Endothelial cell (in vitro differentiated cells): ENCODE measurements at places on chromosomes 7 and 10. TPM values are rescaled to one million over a fixed set of nuclear protein-coding genes. Genes with fewer than 3 reads are reported as not detected.
A peak's percentile ranks its signal among the peaks of the same experiment; 100 is the strongest.

- H3K4me1 ChIP-seq, result no peaks in the 10 kb centered on the region
- DNase-seq, result no peak
- H3K27me3 ChIP-seq, result no peaks in the 10 kb centered on the region
- H3K4me3 ChIP-seq, result no peak overlapping the region
- H3K36me3 ChIP-seq, result no peaks in the 10 kb centered on the region
- H3K27ac ChIP-seq, result no peak overlapping the region
These were observed 161.9 kb upstream of the PTER start for GRCh38 chr10:16274911-16275310.

GRCh38 chr7:5477723-5478531 is 54.3 kb upstream of the TNRC18 start:
- H3K27ac ChIP-seq, result no peak overlapping the region
- peak; percentile 53 for DNase-seq
- no peak overlapping the region for H3K4me3 ChIP-seq
- peaks cover 8% of the 10 kb centered on the region for H3K4me1 ChIP-seq
- H3K27me3 ChIP-seq, result peaks cover 3% of the 10 kb centered on the region
- H3K36me3 ChIP-seq, result peaks cover 6% of the 10 kb centered on the region

GRCh38 chr10:28470873-28471651 is 61.9 kb upstream of the WAC start:
- no peaks in the 10 kb centered on the region for H3K36me3 ChIP-seq
- no peak overlapping the region for H3K4me3 ChIP-seq
- peaks cover 6% of the 10 kb centered on the region for H3K27me3 ChIP-seq
- H3K27ac ChIP-seq, result no peak overlapping the region

GRCh38 chr7:95845007-95845406 is 72.7 kb downstream of the DYNC1I1 start:
- no peak for DNase-seq
- no peak overlapping the region for H3K4me3 ChIP-seq
- no peaks in the 10 kb centered on the region for H3K4me1 ChIP-seq
- no peaks in the 10 kb centered on the region for H3K27me3 ChIP-seq
- H3K27ac ChIP-seq, result no peak overlapping the region
- no peaks in the 10 kb centered on the region for H3K36me3 ChIP-seq

DNA sequence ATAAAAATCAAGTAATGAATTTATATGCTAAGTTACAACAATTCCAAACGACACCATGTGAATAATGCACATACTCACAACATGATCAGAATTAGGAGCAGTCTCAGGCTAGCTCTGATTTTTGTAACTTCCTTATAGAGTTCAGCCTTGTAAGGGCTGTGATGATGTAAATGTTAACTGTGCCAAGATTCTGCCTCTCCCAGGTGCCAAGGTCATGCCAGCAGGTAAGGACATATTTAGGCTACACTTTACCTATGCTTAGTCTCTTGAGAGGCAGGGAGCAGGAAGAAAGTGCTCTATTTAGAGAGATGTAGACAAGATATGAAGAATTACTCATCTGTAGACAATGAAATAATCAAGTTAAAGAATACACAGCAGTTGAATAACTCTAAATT is 53.6 kb upstream of the AGR3 start:
- no peak overlapping the region for H3K4me3 ChIP-seq
- H3K36me3 ChIP-seq, result no peaks in the 10 kb centered on the region
- no peak for DNase-seq
- H3K27ac ChIP-seq, result peak overlapping the region; percentile 81

DNA sequence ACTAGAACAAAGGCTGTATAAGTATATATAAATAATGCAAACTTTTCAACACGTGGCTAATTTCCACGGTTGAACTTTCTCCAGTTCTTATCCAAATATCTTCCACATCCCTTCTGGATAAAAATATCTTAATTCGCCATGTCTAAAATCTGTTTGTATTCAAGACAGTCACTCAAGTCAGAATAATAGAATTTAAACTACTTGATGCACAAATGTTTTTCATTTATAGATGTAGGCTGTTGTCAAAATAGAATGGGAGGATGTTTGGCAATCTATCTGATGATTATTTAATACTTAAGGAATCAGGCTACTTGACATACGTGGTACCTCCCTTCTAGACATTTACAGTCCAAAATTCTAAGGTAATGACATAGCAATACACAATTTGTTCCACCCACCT is 204.3 kb downstream of the TWIST1 start:
- H3K4me3 ChIP-seq, result no peak overlapping the region
- H3K36me3 ChIP-seq, result no peaks in the 10 kb centered on the region
- no peak for DNase-seq
- no peaks in the 10 kb centered on the region for H3K4me1 ChIP-seq
- no peaks in the 10 kb centered on the region for H3K27me3 ChIP-seq

- no peak for DNase-seq
- H3K27me3 ChIP-seq, result peaks cover 3% of the 10 kb centered on the region
- peaks cover 14% of the 10 kb centered on the region for H3K4me1 ChIP-seq
- H3K36me3 ChIP-seq, result no peaks in the 10 kb centered on the region
- no peak overlapping the region for H3K27ac ChIP-seq
These were observed 19.8 kb upstream of the BMPER start for GRCh38 chr7:33885290-33886148.

DNA sequence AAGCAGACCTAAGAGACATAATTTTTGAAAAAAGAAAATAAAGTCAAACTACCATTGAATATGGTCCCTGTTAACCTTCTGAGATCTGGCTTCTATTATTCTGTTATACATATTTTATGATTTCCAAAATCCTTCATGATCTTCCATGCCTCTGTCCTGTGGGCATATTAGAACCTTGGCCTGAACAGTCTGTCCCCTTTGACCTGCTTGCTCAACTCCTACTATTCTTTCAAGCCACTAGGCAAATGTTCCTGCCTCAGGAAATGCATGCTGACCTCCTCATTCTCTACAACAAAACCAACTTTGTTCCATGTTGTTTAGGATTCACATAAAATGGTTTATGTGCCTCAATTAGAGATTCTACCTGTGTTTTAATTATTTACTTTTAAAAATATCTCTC is 544.8 kb upstream of the LRRTM3 start:
- H3K27ac ChIP-seq, result no peak overlapping the region
- no peaks in the 10 kb centered on the region for H3K36me3 ChIP-seq
- no peak overlapping the region for H3K4me3 ChIP-seq
- H3K4me1 ChIP-seq, result no peaks in the 10 kb centered on the region
- peaks cover 3% of the 10 kb centered on the region for H3K27me3 ChIP-seq

DNA sequence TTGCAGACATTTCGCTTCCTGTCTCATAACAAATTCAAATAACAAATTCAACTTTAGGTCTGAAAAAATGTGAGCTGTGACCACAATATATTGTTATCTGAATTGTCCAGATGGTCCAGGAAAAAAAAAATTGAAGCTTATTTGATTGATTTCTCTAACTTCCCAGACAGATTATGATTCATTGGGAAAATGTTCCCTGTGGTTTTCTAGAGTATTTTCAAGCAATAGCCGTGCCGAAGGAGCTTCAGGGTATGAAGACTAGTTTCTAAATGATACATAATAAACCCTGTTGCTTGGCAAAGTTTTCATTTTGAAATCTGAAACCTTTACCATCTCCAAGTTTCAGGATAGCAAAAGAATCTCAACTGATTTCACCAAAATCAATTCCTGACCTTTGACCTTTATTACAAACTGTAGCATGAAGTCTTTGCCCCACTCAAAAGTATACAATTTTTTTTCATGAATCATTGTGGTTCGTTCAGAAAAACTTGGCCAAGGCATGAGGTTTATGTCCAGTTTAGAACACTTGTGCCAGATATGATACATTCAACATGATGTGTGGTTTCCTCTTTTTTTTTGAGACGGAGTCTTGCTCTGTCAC is 109.9 kb downstream of the JCAD start:
- H3K36me3 ChIP-seq, result no peaks in the 10 kb centered on the region
- H3K27ac ChIP-seq, result no peak overlapping the region
- H3K27me3 ChIP-seq, result peaks cover 2% of the 10 kb centered on the region
- DNase-seq, result no peak
- no peak overlapping the region for H3K4me3 ChIP-seq

DNA sequence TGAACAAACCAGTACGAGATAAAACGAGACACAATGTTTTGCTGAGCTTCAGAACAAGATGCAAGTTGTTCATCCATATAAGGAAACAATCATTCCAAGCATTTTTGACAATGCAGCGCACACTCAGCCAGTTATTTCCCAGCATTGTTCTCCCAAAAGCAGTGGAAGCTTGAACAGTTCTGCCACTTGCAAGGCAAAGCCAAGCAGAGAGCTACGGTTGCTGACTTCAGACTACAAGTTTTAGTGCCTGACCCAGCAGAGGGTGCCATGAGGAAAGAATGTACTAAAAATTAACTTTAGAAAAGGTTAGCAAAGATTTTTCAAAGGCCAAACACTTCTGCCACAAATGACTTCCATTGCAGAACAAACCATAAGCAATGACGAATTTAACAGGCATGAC is 152.5 kb downstream of the SLC25A13 start:
- H3K4me3 ChIP-seq, result no peak overlapping the region
- H3K27me3 ChIP-seq, result no peaks in the 10 kb centered on the region
- H3K4me1 ChIP-seq, result peaks cover 13% of the 10 kb centered on the region
- peak overlapping the region; percentile 94 for H3K27ac ChIP-seq
- DNase-seq, result peak; percentile 26
- peaks cover 11% of the 10 kb centered on the region for H3K36me3 ChIP-seq

DNA sequence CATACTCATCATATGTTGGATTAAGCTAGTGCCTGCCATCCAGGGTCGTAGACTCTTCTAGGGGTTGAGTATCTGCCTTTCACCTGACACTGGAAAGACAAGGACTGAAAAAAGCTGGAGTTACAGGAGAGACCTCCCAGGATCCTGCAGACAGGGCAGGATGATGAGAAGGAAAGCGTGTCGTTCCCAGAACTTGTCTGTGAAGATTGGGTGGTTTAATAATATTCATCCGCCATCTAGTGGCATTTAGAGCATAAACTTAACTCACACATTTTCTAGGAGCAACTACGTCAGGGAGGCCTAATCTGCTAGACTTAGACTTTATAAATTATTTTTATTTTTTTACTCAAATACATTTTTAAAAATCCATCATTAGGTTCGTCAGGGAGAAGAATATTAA is 59.6 kb downstream of the ADRB1 start:
- peaks cover 18% of the 10 kb centered on the region for H3K4me1 ChIP-seq
- DNase-seq, result no peak
- no peak overlapping the region for H3K4me3 ChIP-seq
- no peak overlapping the region for H3K27ac ChIP-seq
- peaks cover 9% of the 10 kb centered on the region for H3K27me3 ChIP-seq

- no peak overlapping the region for H3K4me3 ChIP-seq
- no peaks in the 10 kb centered on the region for H3K36me3 ChIP-seq
- no peak for DNase-seq
- H3K27ac ChIP-seq, result no peak overlapping the region
- no peaks in the 10 kb centered on the region for H3K4me1 ChIP-seq
These were observed 92.0 kb upstream of the PRR15 start for GRCh38 chr7:29471444-29472138.

DNA sequence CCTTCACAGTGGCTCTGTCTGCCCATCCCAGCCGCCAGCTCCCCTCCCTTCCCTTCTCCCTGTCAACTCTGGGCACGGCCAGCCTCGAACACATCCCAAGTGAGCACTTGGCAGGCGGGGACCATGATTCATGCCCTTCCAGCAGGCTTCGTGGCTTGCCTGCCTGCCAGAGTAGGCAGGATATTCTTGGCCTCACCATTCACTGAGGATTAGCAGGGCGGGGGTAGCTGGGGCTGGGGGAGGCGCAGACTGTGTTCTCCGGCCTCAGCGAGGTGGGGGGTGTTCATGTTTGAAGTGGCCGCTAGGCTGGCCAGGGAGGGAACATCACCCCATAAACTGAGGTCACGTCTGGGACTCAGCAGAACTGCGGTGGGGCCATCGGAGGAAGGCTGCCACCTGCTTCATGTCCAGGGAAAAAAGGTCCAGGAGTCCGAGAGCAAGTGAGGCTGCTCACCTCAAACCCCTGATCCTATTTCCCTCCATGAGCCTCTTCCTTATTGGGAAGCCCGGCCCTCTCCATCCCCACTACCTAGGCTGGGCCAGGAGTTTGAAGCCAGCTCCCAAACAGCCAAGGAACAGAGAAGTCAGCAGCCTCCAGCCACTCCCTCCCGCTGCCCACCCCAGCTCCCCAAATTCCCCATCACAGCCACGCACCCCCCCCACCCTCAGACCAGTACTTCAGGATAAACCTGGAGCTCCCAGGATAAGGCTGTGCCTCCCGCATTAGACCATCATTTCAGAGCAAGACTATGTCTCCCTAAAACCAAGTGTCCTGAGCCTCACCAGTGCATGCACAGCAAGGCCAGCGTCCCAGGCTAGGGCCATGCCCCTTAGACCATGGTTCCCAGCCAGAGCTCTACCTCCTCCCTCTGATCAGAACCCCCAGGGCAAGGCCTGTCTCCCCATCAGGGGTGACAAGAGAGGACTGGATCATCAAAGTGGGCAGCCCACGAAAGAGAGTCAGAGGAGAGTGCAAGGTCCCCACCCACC is 42.8 kb upstream of the RABGEF1 start:
- no peak for DNase-seq
- peaks cover 9% of the 10 kb centered on the region for H3K27me3 ChIP-seq
- no peak overlapping the region for H3K4me3 ChIP-seq
- no peak overlapping the region for H3K27ac ChIP-seq

DNA sequence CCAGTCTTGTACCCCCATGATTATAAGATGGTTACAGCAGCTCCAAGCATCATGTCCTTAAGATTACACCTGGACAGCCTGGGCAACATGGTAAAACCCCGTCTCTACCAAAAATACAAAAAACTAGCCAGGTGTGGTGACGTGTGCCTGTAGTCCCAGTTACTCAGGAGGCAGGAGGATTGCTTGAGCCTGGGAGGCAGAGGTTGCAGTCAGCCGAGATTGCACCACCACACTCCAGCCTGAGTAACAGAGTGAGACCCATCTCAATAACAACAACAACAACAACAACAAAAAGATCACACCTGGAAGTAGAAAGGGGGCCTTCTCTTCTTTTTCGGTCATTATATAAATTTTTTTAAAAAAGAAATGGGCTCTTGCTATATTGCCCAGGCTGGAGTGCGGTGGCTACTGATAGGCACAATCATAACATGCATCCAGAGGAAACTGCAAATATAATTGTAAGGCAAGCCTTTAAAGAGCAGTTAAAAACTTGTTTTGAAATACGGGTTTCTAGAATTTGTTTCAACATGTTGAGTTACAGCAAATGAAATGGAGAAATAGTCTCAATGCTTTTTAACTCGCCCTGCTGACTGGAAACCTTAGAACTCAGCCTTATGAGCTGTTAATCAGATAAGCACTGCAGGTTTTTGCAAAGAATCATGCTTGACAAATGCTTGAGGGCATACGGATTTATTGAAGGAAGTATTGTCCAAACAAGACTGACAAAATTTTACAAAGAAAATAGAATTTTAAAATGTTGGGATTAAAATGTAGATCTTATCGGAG is 4.7 kb upstream of the ENTPD7 start:
- H3K4me1 ChIP-seq, result peaks cover 8% of the 10 kb centered on the region
- no peak for DNase-seq
- H3K36me3 ChIP-seq, result peaks cover 8% of the 10 kb centered on the region
- no peak overlapping the region for H3K27ac ChIP-seq
- H3K4me3 ChIP-seq, result no peak overlapping the region

DNA sequence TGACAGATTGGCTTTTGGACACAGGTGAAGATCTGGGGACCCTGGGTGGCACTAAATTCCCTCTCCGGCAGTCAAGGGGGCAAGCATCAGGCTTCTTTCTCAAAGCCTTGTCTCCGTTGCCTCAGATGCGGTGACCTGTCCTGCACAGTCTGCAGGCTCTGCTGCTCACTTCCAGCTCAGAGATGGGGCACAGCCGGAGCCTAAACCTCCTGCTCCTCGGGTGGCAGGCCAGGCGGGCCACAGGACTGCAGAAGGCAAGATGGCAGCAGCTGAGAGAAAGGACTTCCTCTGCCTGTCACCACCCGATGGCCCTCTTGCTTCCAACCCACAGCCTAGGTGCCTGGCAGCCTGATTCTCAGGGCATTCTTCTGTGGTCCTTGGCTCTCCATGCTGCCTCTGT is 44.4 kb downstream of the ZC3HC1 start:
- H3K27ac ChIP-seq, result no peak overlapping the region
- H3K4me1 ChIP-seq, result peaks cover 2% of the 10 kb centered on the region

AGBL3 gene
- 3.0 TPM for total RNA-seq

GIMAP4 gene
- total RNA-seq, result 6.4 TPM
